ENCODE measurements at places on chromosomes 12 and 14. TPM values are rescaled to one million over a fixed set of nuclear protein-coding genes. Genes with fewer than 3 reads are reported as not detected.
A peak's percentile ranks its signal among the peaks of the same experiment; 100 is the strongest.

TMEM106C gene
- total RNA-seq = 48.1 TPM

DNA sequence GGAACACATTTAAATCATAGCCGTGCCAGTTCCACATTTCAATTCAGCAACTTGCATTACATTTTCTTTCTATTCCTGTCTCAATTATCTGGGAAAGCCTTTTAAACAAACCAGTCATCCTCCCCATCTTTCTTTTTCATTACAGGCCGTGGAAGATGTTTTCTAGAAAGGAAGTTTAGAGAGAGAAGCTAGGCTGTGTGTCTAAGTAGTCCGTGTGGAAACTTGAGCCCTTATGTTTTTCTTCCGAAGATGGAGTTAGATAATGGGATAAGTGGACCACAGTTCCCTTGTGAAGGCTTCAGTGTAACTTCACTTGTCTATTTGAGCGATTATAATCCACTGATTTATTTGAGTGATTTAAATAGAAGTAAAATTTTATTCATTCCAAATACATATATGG is 12.4 kb upstream of the PPM1H start:
- H3K27me3 ChIP-seq = no peaks in the 10 kb centered on the region
- no peaks in the 10 kb centered on the region for H3K36me3 ChIP-seq
- no peak overlapping the region for H3K4me3 ChIP-seq
- no peak for DNase-seq
- no peak overlapping the region for H3K27ac ChIP-seq
- no peaks in the 10 kb centered on the region for H3K4me1 ChIP-seq

PCED1B gene
- 6.6 TPM for total RNA-seq

GRCh38 chr12:6819106-6820030 is 2.3 kb upstream of the GPR162 start:
- no peaks in the 10 kb centered on the region for H3K36me3 ChIP-seq
- H3K27ac ChIP-seq = no peak overlapping the region
- H3K4me3 ChIP-seq = no peak overlapping the region
- peaks cover 16% of the 10 kb centered on the region for H3K4me1 ChIP-seq

DNA sequence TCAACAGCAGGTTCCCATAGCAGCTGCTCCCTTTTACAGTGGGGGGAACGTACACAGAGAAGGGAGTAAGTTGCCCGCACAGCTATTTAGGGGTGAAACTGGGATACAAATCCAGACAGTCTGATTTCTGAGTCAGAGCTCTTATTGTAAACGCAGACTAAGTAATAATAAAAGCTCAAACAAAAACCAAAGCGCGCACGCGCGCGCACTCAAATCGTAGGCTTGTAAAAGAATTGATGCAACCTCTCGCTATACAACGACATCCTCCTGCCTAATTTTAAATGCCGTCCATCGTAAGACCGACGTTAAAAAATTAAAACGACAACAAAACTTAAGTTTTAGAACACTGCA is 747 bp upstream of the DACT1 start:
- peak overlapping the region; percentile 99 for H3K27ac ChIP-seq
- DNase-seq = peak; percentile 64

DNA sequence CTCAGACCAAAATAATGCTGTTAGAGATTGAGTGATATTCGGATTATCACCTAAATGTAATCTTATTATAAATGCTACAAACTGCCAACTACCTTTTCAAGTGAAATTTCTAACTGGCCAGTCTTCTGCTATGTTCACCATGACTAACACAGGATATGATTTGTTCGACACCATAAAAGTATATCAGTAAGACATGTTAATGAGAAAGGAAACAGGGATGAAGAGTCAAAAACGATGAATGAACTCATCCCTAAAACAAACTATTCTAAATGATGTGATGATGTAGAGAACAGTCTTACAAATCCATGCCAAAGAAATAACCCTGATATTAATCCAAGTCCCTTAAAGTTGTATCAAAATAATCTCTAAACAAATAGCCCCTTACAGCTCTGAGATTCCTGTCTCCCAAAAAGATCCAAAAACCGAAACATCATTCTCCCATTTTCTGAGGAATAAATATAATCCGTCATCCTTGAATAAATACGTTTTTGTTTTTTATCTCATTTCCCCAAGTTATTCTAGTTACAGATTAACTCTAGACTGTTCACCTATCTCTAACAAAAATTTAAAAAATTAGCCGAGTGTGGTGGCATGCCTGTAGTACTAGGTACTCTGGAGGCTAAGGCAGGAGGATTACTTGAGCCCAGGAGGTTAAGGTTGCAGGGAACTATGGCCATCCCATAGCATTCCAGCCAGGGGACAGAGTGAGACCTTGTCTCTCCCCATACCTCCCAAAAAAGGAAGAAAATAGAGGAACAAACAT is 9.1 kb downstream of the SCAF11 start:
- H3K4me3 ChIP-seq = no peak overlapping the region
- no peaks in the 10 kb centered on the region for H3K27me3 ChIP-seq
- H3K4me1 ChIP-seq = peaks cover 64% of the 10 kb centered on the region
- H3K36me3 ChIP-seq = no peaks in the 10 kb centered on the region
- no peak for DNase-seq

DNA sequence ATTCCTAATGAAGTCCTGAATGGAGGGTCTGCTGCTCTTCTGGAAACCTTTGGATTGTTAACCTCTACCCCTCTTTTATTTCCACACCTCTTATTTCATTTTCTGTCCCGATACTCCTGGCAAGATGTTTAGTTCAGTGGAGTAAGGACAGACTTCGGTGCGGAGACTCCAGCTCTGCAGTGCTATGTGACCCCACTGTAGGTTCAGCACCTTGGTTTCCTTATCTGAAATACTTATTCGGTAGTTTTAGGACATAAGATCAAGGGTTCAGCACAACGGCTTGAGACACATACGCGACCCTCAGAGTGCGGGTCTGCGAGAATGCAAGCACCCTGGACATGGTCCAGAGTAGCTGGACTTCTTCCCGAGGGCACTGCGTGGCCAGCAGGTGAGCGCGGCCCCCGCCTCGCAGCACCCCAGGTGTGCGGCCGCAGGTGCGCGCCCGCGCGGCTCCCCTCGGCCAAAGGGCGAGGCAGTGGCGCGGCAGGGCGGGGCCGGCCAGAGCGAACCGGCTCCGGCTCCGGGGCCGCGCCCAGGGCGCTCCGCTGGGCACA is 465 bp upstream of the FGD4 start:
- peaks cover 7% of the 10 kb centered on the region for H3K4me1 ChIP-seq
- no peaks in the 10 kb centered on the region for H3K36me3 ChIP-seq
- no peaks in the 10 kb centered on the region for H3K27me3 ChIP-seq
- no peak overlapping the region for H3K27ac ChIP-seq

- H3K27me3 ChIP-seq = no peaks in the 10 kb centered on the region
- no peak overlapping the region for H3K27ac ChIP-seq
- H3K4me3 ChIP-seq = no peak overlapping the region
- no peak for DNase-seq
- H3K36me3 ChIP-seq = no peaks in the 10 kb centered on the region
- H3K4me1 ChIP-seq = no peaks in the 10 kb centered on the region
Observed at GRCh38 chr14:91727121-91727520, 4.8 kb downstream of the CATSPERB start.

- H3K4me1 ChIP-seq = peaks cover 5% of the 10 kb centered on the region
- no peak overlapping the region for H3K4me3 ChIP-seq
- H3K27me3 ChIP-seq = no peaks in the 10 kb centered on the region
- DNase-seq = no peak
Observed at GRCh38 chr12:123041811-123042655, 61.6 kb downstream of the ARL6IP4 start.

NTN4 gene
- total RNA-seq = 79.2 TPM

- no peak overlapping the region for H3K27ac ChIP-seq
- no peak for DNase-seq
- no peaks in the 10 kb centered on the region for H3K4me1 ChIP-seq
- no peaks in the 10 kb centered on the region for H3K27me3 ChIP-seq
- H3K4me3 ChIP-seq = no peak overlapping the region
Observed at GRCh38 chr14:83058068-83058467, 1524.4 kb upstream of the SEL1L start.

TAMALIN gene
- 17.0 TPM for total RNA-seq

DNA sequence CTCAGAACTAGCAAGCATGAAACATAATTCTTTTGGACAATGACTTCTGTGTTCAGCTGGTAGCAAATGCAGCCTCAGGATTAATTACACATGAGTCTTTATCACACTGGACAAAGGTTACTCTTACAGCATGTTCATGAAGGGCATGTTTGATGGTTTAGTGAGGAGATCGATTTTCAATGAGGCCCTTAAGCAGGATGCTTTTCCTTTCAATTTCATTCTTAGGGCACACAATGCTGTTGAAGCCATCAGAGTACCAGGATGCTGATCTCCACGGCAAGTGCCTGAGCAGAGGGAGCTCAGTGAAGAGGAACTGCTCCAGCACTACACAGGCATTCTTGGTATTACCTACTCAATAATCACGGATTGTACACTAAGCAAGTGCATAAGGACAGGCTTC is 542.0 kb downstream of the SNAPC1 start:
- H3K4me3 ChIP-seq = no peak overlapping the region
- no peaks in the 10 kb centered on the region for H3K4me1 ChIP-seq
- no peaks in the 10 kb centered on the region for H3K36me3 ChIP-seq
- H3K27ac ChIP-seq = no peak overlapping the region

WNT5B gene
- 2.3 TPM for total RNA-seq

EIF2S3B gene
- 0.56 TPM for total RNA-seq

DNA sequence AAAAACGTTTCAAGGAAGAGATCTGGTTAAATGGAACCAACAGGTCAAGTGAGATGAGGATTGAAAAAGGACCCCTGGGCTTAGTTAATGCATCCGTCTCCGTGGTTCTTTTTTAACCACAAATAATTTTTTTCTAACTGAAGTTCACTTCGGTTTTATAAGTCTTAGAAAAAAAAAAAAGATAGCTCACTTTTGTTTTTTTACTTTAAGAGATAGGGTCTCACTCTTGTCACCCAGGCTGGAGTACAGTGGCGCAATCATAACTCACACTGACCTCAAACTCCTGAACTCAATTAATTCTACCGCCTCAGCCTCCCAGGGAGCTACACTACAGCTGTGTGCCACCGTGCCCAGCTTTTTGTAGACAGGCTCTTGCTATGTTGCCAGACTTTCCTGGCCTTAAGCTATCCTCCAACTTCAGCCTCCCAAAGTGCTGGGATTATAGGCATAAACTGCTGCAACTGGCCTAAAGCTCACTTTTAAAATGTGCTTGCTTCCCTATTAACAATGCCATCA is 11.8 kb downstream of the HNRNPC start:
- no peak overlapping the region for H3K27ac ChIP-seq
- H3K36me3 ChIP-seq = peaks cover 32% of the 10 kb centered on the region
- H3K4me1 ChIP-seq = peaks cover 75% of the 10 kb centered on the region
- H3K4me3 ChIP-seq = peak overlapping the region; percentile 3

DNA sequence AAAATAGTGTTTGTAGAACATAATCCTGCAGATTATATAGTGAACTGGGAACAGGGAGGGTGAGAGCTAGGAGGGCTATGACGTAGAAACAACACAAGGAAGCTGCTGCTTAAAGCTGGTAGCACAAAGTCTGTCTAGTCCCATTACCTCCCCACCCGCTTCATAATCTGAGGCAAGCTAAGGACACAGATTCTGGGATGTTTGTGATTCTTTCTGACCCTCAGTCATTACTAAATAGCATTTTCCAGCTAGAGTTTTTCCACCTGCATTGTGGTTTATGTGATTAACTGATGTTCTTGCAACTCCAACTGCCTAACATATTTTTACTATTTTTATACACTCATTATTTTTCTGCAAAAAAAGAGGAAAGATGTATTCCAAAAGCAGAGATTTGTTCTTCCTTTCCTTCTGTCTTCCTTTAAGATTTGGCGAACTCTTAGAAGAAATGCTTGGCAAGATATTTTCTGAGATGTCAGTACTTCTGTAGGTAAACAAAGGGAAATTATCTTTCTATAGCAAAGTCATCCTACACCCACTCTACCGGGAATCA is 293.2 kb upstream of the FAR2 start:
- H3K27ac ChIP-seq = no peak overlapping the region
- H3K36me3 ChIP-seq = no peaks in the 10 kb centered on the region
- no peaks in the 10 kb centered on the region for H3K4me1 ChIP-seq
- H3K4me3 ChIP-seq = no peak overlapping the region
- H3K27me3 ChIP-seq = no peaks in the 10 kb centered on the region
- no peak for DNase-seq

TMCC3 gene
- 6.9 TPM for total RNA-seq

MDGA2 gene
- total RNA-seq = not detected

- no peak overlapping the region for H3K4me3 ChIP-seq
- no peaks in the 10 kb centered on the region for H3K36me3 ChIP-seq
- no peaks in the 10 kb centered on the region for H3K27me3 ChIP-seq
Observed at GRCh38 chr14:68941820-68942219, 37.3 kb downstream of the ACTN1 start.

DNA sequence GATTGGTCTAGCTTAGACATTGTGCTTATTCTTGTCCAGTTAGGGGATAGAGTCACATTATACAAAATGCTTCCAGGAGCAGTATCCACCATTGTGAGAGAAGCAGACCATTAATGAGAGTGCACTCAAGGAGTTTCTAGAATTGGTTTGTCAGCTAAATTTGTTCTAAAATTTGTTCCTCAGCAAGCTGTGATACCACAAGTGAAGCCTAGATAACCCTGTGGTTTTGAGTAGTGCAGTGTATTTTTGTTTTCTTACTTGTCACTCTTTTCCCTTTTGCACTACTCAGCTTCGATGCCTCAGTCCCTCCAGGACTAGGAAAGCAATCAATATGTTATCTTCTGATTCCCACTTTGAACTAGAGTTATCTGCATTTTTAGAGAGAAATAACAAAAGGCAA is 42.5 kb upstream of the AKAP6 start:
- H3K4me1 ChIP-seq = no peaks in the 10 kb centered on the region
- no peaks in the 10 kb centered on the region for H3K27me3 ChIP-seq
- DNase-seq = no peak
- H3K27ac ChIP-seq = no peak overlapping the region

DNA sequence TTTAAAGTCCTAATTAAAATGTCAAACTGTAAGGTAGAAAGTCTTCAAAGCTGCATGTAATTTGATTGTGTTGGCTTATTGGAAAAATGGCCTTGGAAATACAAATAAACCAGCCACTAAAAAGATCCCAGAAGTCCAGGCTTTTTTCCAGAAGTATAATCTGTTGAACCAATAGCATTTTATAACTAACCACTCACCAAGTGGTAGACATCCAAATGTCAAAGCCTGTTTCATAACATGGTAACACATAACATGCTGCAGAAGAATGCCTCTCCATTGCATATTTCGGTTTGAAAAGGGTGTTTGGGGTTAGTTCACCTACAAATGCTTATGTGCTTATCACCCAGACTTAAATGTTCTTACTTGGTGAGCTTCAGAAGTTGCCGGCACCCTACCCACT is 183.7 kb upstream of the DIO2 start:
- no peak overlapping the region for H3K4me3 ChIP-seq
- H3K27ac ChIP-seq = no peak overlapping the region
- H3K36me3 ChIP-seq = no peaks in the 10 kb centered on the region
- DNase-seq = no peak

CISTR gene
- not detected for total RNA-seq

GRCh38 chr14:105333613-105334364 is 19.2 kb downstream of the PACS2 start:
- no peak for DNase-seq
- no peak overlapping the region for H3K4me3 ChIP-seq
- no peak overlapping the region for H3K27ac ChIP-seq
- H3K36me3 ChIP-seq = no peaks in the 10 kb centered on the region
- peaks cover 4% of the 10 kb centered on the region for H3K4me1 ChIP-seq
- no peaks in the 10 kb centered on the region for H3K27me3 ChIP-seq

KRT3 gene
- total RNA-seq = not detected

- no peaks in the 10 kb centered on the region for H3K36me3 ChIP-seq
- no peaks in the 10 kb centered on the region for H3K27me3 ChIP-seq
- H3K4me1 ChIP-seq = peaks cover 9% of the 10 kb centered on the region
Observed at GRCh38 chr14:100440207-100440631, 117.1 kb downstream of the SLC25A47 start.

FAM186B gene
- total RNA-seq = 0.42 TPM

Data from thoracic aorta (tissue), 2 donors.